HFFc6 (cell line): ENCODE measurements at places on chromosomes 5 and 9.

DNA sequence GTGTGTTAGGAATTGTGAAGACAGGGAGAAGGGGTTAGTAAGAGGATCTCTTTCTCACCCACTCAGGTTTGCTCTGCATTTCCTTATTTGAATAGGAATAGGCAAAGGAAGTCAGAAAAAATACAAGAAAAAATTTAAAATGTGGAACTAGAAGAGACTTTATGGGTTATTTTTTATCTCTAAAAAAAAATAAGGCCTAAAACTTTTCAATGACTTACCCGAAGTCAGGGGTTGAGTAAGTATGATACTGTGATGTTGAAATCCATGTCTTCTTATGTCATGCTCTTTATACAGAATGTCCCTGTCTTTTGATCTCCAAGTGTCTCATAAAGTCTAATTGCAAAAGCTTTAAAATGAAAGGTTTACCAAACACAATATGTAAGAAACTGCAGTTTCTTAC, 148.3 kb upstream of the PIK3R1 start:
- H3K36me3 ChIP-seq, result peaks cover 12% of the 10 kb centered on the region
- no peaks in the 10 kb centered on the region for H3K27me3 ChIP-seq
- no peak overlapping the region for H3K27ac ChIP-seq
- DNase-seq, result no peak
- no peak overlapping the region for H3K4me3 ChIP-seq

DNA sequence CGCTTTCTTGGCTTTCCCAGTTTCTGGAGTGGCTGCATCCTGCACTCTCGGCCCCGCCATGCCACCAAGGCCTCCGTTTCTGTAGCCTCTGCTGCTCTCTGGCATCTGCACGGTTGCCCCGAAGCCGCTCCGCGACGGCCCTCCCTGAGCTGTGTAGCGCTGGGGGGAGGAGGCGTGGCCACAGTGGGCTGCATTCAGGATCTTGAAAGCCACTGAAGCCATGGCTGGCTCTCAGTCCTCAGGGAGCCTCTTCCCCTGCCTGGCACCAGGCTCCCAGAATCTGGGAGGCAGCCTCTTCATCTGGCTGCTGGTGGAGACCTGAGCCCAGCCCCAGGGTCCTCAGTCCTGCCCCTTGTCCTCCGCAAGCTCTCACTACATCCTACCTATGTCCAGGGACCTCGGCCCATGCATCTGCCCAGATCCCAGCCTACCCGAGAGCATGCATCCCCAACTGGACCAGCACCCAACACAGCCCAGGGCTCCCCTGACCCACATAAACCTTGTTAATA, 25.1 kb downstream of the PAEP start:
- H3K27me3 ChIP-seq, result peaks cover 13% of the 10 kb centered on the region
- H3K36me3 ChIP-seq, result no peaks in the 10 kb centered on the region
- DNase-seq, result no peak
- no peak overlapping the region for H3K27ac ChIP-seq

GRCh38 chr9:100590481-100590880, 12.6 kb downstream of the CAVIN4 start:
- peaks cover 60% of the 10 kb centered on the region for H3K4me1 ChIP-seq
- H3K36me3 ChIP-seq, result no peaks in the 10 kb centered on the region
- peaks cover 1% of the 10 kb centered on the region; the same call in 1 of the 2 replicates for H3K27me3 ChIP-seq
- peak; percentile 88 for DNase-seq
- peak overlapping the region; percentile 52 for H3K27ac ChIP-seq

- no peak overlapping the region for H3K27ac ChIP-seq
- DNase-seq, result no peak
- no peaks in the 10 kb centered on the region for H3K36me3 ChIP-seq
- no peaks in the 10 kb centered on the region for H3K4me1 ChIP-seq
Observed at GRCh38 chr5:151212406-151212798, 11.5 kb downstream of the CCDC69 start.

DNA sequence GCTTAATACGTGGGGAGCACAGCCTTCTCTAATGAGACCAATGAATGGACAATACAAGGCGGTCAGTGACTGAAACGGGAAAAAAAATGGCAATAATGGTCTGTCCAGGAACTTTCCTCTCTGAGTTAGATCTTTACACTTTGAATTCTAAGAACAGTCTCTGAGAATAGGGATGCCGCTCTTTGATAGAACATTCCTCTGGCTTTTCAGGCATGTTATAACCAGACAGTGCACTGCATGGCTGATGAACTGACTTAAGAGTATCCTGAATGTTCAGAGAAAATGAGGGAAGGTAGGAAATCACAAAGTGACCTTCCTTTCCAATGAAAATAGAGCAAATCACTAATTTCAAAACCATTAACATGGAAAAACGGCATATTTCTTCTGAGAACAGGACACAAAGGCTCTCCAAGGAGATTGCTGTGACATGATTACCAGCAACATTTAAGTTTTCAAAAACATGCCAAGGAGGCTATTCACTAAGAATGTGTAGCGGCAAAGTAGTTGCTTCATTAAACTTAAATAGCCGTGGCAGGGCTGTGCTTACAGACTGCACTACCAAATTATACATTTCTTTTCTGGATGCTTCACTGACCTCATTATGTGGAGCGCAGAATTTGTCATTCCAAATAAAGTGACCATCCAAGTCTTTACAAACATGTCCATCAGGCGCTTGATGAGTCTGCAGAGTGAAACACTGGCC, 105.9 kb downstream of the MARCHF3 start:
- peaks cover 1% of the 10 kb centered on the region for H3K27me3 ChIP-seq
- H3K4me1 ChIP-seq, result peaks cover 17% of the 10 kb centered on the region; the same call in 1 of the 2 replicates
- no peak for DNase-seq
- H3K36me3 ChIP-seq, result no peaks in the 10 kb centered on the region
- no peak overlapping the region for H3K27ac ChIP-seq

- no peaks in the 10 kb centered on the region for H3K36me3 ChIP-seq
- peaks cover 2% of the 10 kb centered on the region; the same call in 1 of the 2 replicates for H3K27me3 ChIP-seq
- DNase-seq, result no peak
- no peaks in the 10 kb centered on the region for H3K4me1 ChIP-seq
- no peak overlapping the region for H3K4me3 ChIP-seq
- no peak overlapping the region for H3K27ac ChIP-seq
Observed at GRCh38 chr9:101636247-101636646, 41.5 kb upstream of the PPP3R2 start.

DNA sequence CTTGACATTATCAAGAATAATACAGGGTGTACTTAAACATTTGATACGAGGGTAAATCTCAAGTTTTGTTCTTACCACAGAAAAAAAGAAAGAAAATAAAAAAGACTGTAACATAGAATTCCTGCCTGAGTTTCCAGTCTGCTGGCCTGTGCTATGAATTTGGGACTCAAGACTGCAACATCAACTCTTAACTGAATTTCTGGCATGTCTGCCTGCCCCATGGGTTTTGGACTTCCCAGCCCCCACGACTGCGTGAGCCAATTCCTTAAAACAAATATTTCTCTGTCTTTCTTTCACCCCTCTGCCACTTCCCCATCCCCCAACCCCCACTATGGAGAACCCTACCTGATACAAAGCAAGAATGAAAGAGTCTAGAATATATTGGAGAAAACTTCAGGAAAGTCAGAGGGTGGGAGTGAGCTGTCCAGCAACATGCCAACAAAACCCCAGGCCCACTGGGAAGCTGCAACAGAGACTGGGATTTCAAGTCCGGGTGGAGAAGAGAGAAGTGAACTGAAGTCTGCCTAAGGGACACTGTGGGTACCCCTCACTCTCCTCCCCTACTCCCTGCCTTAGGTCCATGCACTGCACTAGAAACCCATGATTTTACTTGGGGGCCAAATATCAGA, 43.0 kb downstream of the MARCHF3 start:
- H3K4me1 ChIP-seq, result peaks cover 41% of the 10 kb centered on the region
- 0 out of 2 replicates have a peak, but pooled peaks cover 1% of the 10 kb centered on the region for H3K27me3 ChIP-seq
- no peak overlapping the region for H3K4me3 ChIP-seq
- peaks cover 11% of the 10 kb centered on the region for H3K36me3 ChIP-seq
- DNase-seq, result no peak

DNA sequence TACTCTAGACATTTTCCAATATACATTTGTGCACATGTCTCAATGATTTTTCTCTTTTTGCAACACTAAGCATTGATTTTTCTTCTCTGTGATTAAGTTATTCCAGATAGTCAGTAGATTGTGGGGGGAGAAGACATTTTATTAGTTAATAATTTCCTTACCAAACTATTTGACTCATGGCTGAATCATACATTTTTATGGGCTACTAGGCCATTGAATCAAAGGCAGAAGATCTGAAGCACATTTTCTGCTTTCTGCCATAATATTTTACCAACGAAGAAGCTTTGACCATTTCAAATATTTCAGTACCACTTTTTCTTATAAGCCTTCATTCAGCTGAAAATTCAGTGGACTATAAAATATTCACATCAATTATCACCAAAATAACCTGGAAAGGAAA, 175.6 kb downstream of the IRX2 start:
- H3K36me3 ChIP-seq, result 0 out of 2 replicates have a peak, but pooled peaks cover 5% of the 10 kb centered on the region
- peaks cover 3% of the 10 kb centered on the region for H3K27me3 ChIP-seq
- DNase-seq, result no peak
- no peak overlapping the region for H3K4me3 ChIP-seq
- H3K27ac ChIP-seq, result no peak overlapping the region
- H3K4me1 ChIP-seq, result no peaks in the 10 kb centered on the region

DNA sequence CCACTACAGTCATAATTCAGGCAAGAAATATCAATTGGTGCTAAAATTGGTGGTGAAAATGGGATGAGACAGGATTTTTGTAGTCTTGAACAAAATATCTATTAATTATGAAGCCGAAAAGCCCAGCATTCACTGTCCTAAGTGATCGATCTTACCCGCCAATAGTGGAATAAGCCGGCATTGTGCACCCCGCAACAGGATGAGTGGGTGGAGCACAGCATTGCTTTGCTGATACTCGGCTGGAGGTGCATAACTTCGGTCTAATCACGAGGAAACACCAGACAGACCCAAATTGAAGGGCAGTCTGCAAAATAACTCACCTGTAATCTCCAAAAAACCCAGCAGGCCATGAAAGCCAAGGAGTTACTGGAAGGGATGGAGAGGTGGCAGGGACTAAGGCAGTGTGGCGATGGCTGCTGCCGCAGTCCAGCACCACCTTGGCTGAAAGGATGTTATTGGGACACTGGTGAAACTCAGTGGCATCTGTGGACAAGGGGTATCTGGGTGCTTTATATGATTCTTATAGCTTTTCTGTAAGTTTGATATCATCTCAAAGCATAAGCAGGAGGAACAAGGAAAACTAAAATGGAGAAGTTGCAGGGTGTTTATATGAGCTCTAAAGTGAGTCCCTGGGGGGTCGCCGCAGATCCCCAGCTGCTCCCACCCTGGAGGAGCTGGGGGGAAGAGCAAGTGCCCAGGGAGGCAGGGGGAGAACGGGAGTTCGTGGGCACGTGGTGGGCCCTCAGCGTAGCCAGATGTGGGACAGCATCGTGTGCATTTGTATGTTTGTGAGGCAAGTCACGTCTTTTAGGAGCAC, 45.2 kb downstream of the AHRR start:
- no peak for DNase-seq
- peak overlapping the region; percentile 34; the same call in 1 of the 2 replicates for H3K4me3 ChIP-seq
- H3K36me3 ChIP-seq, result peaks cover 55% of the 10 kb centered on the region
- peaks cover 3% of the 10 kb centered on the region for H3K27me3 ChIP-seq

- peak; percentile 42 for DNase-seq
- H3K36me3 ChIP-seq, result peaks cover under 1% of the 10 kb centered on the region; the same call in 1 of the 2 replicates
- no peaks in the 10 kb centered on the region; the same call in 1 of the 2 replicates for H3K27me3 ChIP-seq
- peak overlapping the region; percentile 56; the same call in 1 of the 2 replicates for H3K4me3 ChIP-seq
- peak overlapping the region; percentile 63 for H3K27ac ChIP-seq
- H3K4me1 ChIP-seq, result peaks cover 42% of the 10 kb centered on the region
Observed at GRCh38 chr5:122906768-122907167, 61.4 kb downstream of the SNX24 start.

- DNase-seq, result no peak
- peaks cover 15% of the 10 kb centered on the region for H3K27me3 ChIP-seq
- H3K4me3 ChIP-seq, result no peak overlapping the region
- H3K27ac ChIP-seq, result no peak overlapping the region
- no peaks in the 10 kb centered on the region for H3K36me3 ChIP-seq
- H3K4me1 ChIP-seq, result no peaks in the 10 kb centered on the region
Observed at GRCh38 chr5:100900796-100901781, 2.0 kb downstream of the ST8SIA4 start.
